ENCODE measurements at places on chromosomes 7 and 10. TPM values are rescaled to one million over a fixed set of nuclear protein-coding genes. Genes with fewer than 3 reads are reported as not detected.
A peak's percentile ranks its signal among the peaks of the same experiment; 100 is the strongest.

GRCh38 chr7:139559364-139560105, 36.0 kb downstream of the CLEC2L start:
- H3K36me3 ChIP-seq: no peaks in the 10 kb centered on the region
- DNase-seq: no peak

- no peak overlapping the region for H3K4me3 ChIP-seq
- peaks cover 10% of the 10 kb centered on the region for H3K36me3 ChIP-seq
- H3K27me3 ChIP-seq: no peaks in the 10 kb centered on the region
- no peak for DNase-seq
- H3K27ac ChIP-seq: no peak overlapping the region
These were observed 2.7 kb downstream of the LRRC20 start for GRCh38 chr10:70379581-70380176.

GRCh38 chr10:121772406-121772805, 155.4 kb downstream of the ATE1 start:
- H3K4me3 ChIP-seq: no peak overlapping the region
- no peak overlapping the region for H3K27ac ChIP-seq
- H3K27me3 ChIP-seq: no peaks in the 10 kb centered on the region
- no peaks in the 10 kb centered on the region for H3K4me1 ChIP-seq

Gene PTCD1
- total RNA-seq: 8.1 TPM

DNA sequence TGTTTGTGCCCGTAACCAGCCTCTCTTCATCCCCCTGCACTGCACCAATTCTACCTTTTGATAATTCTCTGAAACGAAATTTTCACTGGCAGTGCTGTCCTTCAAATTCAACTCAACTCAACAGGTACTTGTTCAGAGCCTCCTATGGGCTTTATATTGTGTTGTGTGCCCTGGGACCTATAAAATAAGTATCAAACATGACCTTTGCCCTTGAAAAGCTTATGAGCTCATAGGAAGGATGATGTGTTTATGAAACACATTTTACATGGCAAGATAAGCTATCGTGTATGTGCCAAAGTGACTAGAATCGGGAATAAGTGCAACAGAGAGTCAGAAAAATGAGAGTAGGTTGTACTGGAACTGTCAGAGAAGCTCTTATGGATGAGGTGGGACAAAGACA, 923.5 kb downstream of the LRMDA start:
- H3K27me3 ChIP-seq: no peaks in the 10 kb centered on the region
- H3K27ac ChIP-seq: no peak overlapping the region
- DNase-seq: no peak
- no peaks in the 10 kb centered on the region for H3K4me1 ChIP-seq
- no peak overlapping the region for H3K4me3 ChIP-seq
- no peaks in the 10 kb centered on the region for H3K36me3 ChIP-seq

DNA sequence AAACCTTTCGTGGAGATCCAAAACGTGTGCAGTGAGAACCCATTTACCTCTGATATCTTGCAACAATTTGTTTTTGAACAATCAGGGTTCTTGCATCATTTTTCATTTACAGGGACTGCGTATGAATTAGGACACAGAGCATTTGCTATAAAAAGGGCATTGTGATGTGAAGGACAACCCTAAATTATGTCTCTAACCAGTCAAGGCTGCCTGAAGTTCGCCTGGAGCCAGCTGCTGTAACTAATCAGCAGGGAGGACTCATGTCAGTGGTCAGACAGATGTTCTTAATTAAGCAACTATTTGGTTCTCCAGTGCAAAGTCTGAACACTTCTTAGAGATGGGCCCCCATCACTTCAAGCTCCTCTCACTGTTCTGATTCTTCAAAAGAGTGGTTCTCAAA, 674.8 kb downstream of the KCNMA1 start:
- H3K27me3 ChIP-seq: no peaks in the 10 kb centered on the region
- no peak overlapping the region for H3K27ac ChIP-seq
- DNase-seq: no peak
- no peaks in the 10 kb centered on the region for H3K4me1 ChIP-seq

Gene EPHB6
- total RNA-seq: 3.0 TPM

DNA sequence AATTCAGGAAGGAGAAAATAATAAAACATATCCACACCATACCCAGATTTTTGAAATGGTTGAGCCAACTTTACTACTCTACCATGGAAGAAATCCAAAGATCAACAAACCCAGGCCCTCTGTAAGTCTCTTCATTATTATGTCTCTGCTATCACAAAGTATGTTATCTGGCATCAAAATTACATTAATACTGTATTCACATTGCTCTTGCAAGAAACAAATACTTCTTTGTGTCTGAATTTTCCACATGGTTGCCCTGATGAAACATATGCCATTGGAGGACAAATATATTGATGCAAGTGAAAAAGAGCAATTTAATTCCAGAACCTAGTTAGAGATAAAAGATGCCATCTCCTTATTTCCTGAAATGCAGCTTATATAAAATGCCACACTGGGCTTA, 204.0 kb downstream of the FZD1 start:
- H3K4me1 ChIP-seq: no peaks in the 10 kb centered on the region
- H3K36me3 ChIP-seq: no peaks in the 10 kb centered on the region
- H3K27ac ChIP-seq: no peak overlapping the region
- H3K4me3 ChIP-seq: no peak overlapping the region
- H3K27me3 ChIP-seq: no peaks in the 10 kb centered on the region
- DNase-seq: no peak

Gene CALHM3
- not detected for total RNA-seq

DNA sequence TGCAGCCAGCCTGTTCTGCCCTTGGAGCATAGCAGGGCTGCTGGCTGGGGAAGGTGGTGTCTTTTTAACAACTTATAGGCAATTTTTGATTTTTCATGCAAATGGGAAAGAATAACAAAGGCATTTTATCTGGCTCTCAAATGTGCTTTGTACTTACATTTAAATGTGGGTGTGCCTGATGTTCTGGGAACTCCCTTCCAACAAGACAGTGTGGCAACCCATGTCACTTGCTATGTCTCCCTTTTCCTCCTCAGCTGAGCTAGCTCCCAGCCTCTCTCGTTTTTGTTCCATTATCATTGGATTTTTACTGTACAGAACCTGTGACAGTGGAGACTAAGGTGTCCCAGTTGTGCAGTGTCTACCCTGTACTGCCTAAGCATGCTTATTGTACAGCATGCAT, 93.5 kb upstream of the PDCD4 start:
- no peak for DNase-seq
- no peak overlapping the region for H3K4me3 ChIP-seq
- peaks cover 66% of the 10 kb centered on the region for H3K4me1 ChIP-seq
- peaks cover 1% of the 10 kb centered on the region for H3K27me3 ChIP-seq
- no peak overlapping the region for H3K27ac ChIP-seq
- peaks cover 1% of the 10 kb centered on the region for H3K36me3 ChIP-seq

Gene SSC4D
- 0.71 TPM for total RNA-seq

Gene MBL2
- total RNA-seq: not detected

DNA sequence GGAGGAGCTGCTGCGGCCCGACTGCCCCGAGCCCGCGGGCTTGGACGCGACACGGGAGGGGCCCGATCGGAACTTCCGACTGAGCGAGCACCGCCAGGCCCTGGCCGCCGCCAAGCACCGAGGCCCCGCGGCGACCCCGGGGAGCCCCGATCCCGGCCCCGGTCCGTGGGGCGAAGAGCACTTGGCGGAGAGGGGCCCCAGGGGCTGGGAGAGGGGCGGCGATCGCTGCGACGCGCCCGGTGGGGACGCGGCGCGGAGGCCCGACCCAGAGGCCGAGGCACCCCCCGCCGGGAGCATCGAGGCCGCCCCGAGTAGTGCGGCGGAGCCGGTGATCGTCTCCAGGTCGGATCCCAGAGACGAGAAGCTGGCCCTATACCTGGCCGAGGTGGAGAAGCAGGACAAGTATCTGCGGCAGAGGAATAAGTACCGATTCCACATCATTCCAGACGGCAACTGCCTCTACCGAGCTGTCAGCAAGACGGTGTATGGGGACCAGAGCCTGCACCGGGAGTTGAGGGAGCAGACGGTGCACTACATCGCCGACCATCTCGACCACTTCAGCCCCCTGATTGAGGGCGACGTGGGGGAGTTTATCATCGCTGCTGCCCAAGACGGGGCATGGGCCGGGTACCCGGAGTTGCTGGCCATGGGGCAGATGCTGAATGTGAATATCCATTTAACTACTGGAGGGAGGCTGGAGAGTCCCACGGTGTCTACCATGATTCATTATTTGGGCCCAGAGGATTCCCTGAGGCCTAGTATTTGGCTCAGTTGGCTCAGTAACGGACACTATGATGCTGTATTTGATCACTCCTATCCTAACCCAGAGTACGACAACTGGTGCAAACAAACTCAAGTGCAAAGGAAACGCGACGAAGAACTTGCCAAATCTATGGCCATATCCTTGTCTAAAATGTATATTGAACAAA, 1.4 kb downstream of the OTUD1 start:
- DNase-seq: peak; percentile 39
- H3K4me3 ChIP-seq: peak overlapping the region; percentile 88
- peaks cover 38% of the 10 kb centered on the region for H3K4me1 ChIP-seq
- peaks cover 33% of the 10 kb centered on the region for H3K36me3 ChIP-seq
- peak overlapping the region; percentile 87 for H3K27ac ChIP-seq

- no peaks in the 10 kb centered on the region for H3K27me3 ChIP-seq
- no peak for DNase-seq
- no peak overlapping the region for H3K27ac ChIP-seq
- H3K4me3 ChIP-seq: no peak overlapping the region
These were observed 64.0 kb downstream of the DKK1 start for GRCh38 chr10:52378124-52378523.

- H3K4me1 ChIP-seq: peaks cover 25% of the 10 kb centered on the region
- no peak overlapping the region for H3K27ac ChIP-seq
- no peak for DNase-seq
- H3K36me3 ChIP-seq: no peaks in the 10 kb centered on the region
- H3K27me3 ChIP-seq: no peaks in the 10 kb centered on the region
- H3K4me3 ChIP-seq: no peak overlapping the region
These were observed 97.8 kb upstream of the KLF6 start for GRCh38 chr10:3882855-3883254.

GRCh38 chr10:87734987-87735827, 75.5 kb downstream of the PAPSS2 start:
- H3K27me3 ChIP-seq: peaks cover 30% of the 10 kb centered on the region
- H3K4me1 ChIP-seq: no peaks in the 10 kb centered on the region
- H3K36me3 ChIP-seq: no peaks in the 10 kb centered on the region

- no peaks in the 10 kb centered on the region for H3K36me3 ChIP-seq
- H3K4me1 ChIP-seq: peaks cover 18% of the 10 kb centered on the region
- no peak overlapping the region for H3K27ac ChIP-seq
- peaks cover 61% of the 10 kb centered on the region for H3K27me3 ChIP-seq
- DNase-seq: no peak
These were observed 87.3 kb upstream of the STEAP1B start for GRCh38 chr7:22587322-22587721.

DNA sequence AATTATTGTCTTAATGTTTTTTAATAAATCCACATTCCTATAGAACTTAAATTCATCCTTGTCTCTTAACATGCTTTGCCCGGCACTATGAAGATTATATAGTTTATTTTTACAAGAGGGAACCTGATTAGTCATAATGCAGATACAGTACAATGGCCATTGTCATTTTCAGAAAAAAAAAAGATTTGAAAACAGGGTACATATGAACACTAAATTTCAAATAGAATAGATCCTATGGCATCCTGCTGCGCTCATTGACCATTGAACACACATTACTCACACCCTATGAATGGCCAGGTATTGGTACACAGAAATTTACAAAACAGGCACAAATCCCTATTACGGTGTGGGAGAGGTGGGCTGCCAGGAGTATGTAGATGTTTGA, 2.0 kb upstream of the KLF6 start:
- peaks cover 19% of the 10 kb centered on the region for H3K4me1 ChIP-seq
- H3K27ac ChIP-seq: peak overlapping the region; percentile 96
- DNase-seq: no peak
- H3K4me3 ChIP-seq: peak overlapping the region; percentile 83
- H3K27me3 ChIP-seq: no peaks in the 10 kb centered on the region

DNA sequence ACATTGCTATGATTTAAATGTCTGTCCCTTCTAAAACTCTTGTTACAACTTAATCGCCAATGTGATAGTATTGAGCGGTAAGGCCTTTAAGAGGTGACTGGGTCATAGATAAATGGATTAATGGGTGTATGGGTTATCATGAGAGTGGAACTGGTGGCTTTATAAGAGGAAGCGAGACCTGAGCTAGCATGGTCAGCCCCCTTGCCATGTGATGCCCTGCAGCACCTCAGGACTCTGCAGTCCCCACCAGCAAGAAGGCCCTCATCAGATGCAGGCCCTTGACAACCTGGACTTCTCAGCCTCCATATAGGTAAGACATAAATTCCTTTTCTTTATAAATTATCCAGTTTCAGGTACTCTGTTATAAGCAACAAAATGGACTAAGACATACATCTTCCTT, 15.6 kb downstream of the PARP12 start:
- no peaks in the 10 kb centered on the region for H3K4me1 ChIP-seq
- no peak for DNase-seq
- H3K36me3 ChIP-seq: peaks cover 53% of the 10 kb centered on the region
- no peak overlapping the region for H3K4me3 ChIP-seq
- H3K27ac ChIP-seq: no peak overlapping the region

DNA sequence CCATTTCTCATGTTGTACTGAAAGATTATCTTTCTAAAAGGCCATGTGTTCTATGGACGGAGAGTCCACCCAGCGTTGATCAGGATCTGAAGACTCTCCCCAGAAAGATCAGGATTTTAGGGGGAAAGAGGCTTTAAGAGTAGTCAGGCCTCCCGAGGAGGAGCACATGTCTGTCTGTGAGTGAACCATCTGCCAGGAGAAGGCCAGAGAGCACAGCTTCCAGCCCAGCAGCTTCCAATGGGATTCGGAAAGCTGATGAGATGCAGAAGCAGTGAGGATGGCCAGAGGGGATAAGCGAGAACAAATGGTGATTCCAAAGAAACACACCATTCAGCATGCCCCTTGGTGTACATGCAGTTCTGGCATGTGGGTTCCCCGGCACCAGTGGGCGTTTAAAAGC, 88.5 kb upstream of the TCERG1L start:
- DNase-seq: no peak
- no peak overlapping the region for H3K27ac ChIP-seq
- no peaks in the 10 kb centered on the region for H3K4me1 ChIP-seq
- H3K4me3 ChIP-seq: no peak overlapping the region

Gene FBXO24
- 0.37 TPM for total RNA-seq

GRCh38 chr7:100464791-100465190, 731 bp upstream of the SPACDR start:
- H3K4me1 ChIP-seq: no peaks in the 10 kb centered on the region
- H3K36me3 ChIP-seq: peaks cover 55% of the 10 kb centered on the region
- DNase-seq: no peak
- H3K27me3 ChIP-seq: no peaks in the 10 kb centered on the region
- no peak overlapping the region for H3K4me3 ChIP-seq
- H3K27ac ChIP-seq: no peak overlapping the region

Gene MNX1
- total RNA-seq: not detected

Gene SPAG6
- total RNA-seq: 0.62 TPM
